ENCODE measurements at places on chromosomes 4 and X. TPM values are rescaled to one million over a fixed set of nuclear protein-coding genes. Genes with fewer than 3 reads are reported as not detected.

The NIPAL1 gene
- 1.1 TPM for total RNA-seq

The PLCXD1 gene
- total RNA-seq, result 30.6 TPM

The SHROOM3 gene
- total RNA-seq, result not detected

The LIN54 gene
- total RNA-seq, result 23.0 TPM

The KLHL5 gene
- total RNA-seq, result 11.7 TPM

GRCh38 chrX:145727476-145727875 lies 90.2 kb upstream of the SLITRK2 start:
- no peak for DNase-seq

- DNase-seq, result no peak
Observed at GRCh38 chr4:138999666-139000065, 15.9 kb upstream of the NOCT start.

GRCh38 chrX:1912193-1912592 lies 297.3 kb downstream of the ASMT start:
- no peak for DNase-seq

DNA sequence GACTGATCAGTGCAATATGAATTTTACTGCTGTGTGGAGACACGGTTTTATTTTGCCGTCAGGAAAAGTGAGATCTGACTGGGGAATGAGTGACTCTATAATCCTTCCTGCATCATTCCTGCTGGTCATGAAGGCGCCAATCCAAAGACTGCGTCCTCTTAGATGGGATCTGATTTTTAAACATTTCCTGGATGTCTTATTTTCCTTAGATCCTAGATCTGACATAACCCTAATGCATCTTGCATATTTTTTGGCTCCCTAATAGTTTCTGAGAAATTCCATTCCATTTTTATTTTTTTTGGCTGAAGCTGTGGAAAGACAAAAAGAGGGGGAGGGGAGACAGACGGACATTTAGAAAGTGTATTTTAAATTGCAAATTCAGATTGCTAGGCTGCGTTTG lies 454.9 kb upstream of the FAT1 start:
- no peak for DNase-seq

DNA sequence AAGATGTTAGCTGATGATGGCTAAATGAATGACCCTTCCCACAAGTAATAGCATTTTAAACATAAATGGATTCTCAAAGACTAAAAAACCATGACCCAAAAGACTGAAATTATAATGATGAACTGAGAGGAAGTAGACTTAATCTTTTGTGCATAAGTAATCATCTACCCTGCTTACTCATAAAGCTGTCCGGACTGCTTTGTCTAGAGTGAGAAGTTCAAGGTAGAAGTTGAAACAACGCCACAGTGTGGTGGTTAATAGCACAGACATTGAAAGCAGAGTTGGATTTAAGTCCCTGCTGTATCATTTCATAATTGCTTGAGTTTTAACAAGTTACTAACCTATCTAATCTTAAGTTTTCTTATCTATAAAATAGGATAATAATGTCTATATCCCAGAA lies 346.6 kb downstream of the CENPC start:
- no peak for DNase-seq

Data from CD8-positive, alpha-beta memory T cell (primary cell).